ENCODE measurements at places on chromosomes 7 and 10.

- no peak for DNase-seq
Observed at GRCh38 chr7:130362251-130362816, 17.7 kb downstream of the CPA5 start.

GRCh38 chr7:141573511-141573910, 22.3 kb downstream of the AGK start:
- no peak for DNase-seq

DNA sequence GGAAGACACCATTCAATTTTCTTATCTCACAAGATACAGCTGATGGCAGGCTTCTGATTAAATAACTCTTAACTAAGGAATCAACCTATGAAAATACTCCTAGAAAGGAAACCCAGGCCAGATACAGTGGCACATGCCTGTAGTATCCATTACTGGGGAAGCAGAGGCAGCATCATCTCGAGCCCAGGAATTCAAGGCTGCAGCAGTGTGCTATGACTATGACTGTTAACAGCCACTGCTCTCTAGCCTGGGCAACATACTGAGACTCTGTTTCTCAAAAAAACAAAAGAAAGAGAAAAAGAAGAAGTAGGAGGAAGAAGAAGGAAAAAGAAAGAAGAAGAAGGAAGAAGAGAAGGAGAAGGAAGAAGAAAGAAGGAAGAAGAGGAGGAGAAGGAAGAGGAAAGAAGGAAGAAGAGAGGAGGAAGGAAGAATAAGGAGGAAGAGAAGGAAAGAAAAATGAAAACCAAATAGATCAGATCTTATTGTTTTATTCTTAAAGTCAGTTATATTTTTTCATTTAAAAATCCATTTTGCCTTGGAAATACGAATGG, 18.0 kb downstream of the DPY19L1 start:
- no peak for DNase-seq

DNA sequence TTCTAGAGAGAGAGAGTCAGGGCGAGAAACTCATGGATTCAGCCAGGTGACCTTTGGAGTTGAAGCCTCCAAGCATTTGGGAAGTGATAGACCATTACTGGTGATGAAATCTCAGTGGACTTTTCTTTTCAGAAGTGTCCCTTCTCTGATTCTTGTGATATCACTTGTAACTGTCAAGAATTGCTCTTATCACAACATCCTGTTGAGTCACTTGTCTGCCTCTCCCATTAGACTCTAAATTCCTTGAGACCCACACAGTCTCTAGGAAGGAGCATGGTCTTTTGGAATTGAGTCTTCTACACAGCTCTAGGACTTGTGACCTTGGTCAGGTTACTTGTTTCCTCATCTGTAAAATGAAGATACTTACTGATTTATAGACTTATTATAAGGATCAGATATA, 81.0 kb downstream of the CFAP58 start:
- DNase-seq: peak; percentile 21

DNA sequence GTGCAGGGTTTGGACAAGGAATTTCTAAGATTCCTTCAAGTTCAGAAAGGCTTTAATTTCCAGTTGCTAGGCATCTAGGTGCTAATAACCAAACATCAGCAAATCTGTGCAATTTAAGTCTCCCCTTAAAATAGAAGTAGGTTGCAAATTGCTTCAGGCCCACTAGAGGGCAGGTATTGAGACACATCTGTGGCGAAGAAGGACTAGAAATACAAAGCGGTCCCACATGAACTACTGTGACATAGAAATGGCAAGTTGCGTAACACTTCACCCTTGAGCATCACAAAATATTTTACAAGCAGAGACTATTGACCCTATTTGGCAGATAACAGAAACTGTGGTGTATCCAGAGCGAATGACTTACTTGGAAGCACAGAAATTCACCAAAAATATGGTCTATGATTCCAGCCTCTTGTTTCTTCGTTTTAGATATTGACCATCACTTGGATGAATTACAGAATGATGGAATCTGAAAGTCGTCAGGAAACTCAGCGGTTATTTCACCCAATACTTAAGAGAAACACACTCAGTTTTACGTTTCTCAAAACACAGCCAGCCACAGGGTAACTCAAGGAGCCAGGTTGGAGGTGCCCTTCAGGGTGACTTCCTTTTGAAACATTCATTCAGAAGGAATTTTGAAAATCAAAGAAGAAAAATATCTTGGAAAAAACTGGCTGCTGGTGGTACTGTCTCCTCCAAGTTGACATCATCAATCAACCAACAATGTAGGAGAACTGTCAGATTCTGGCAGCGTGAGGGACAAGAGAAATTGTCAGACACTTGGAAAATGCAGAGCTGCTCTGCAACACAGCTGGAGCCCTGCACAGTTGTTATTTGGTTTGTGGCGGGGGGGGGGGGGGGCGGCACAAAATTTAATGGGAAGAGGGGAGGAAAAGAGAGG, 256.3 kb upstream of the MINDY3 start:
- DNase-seq: peak; percentile 17

GRCh38 chr7:77415476-77415822, 700 bp downstream of the GSAP start:
- DNase-seq: no peak

DNA sequence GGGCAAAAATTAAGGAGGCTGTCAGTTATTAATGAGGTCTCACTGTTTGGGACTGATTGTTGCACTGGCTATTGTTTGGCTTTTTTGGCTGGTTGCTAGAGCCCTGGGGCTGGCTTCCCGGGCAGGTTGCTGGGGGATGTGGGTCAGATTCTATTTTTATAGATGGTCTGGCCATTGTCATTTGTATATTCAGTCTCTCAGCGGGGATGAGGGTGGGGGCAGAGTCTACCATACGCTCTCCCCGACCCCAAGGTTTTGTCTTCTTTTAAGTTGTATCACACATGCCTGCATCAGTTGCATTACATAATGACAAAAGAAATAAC, 84.3 kb upstream of the GRB10 start:
- no peak for DNase-seq

- DNase-seq: no peak
Observed at GRCh38 chr10:78684947-78685346, 383.8 kb upstream of the ZMIZ1 start.

- DNase-seq: no peak
Observed at GRCh38 chr10:132593900-132594876, 56.6 kb downstream of the INPP5A start.

DNA sequence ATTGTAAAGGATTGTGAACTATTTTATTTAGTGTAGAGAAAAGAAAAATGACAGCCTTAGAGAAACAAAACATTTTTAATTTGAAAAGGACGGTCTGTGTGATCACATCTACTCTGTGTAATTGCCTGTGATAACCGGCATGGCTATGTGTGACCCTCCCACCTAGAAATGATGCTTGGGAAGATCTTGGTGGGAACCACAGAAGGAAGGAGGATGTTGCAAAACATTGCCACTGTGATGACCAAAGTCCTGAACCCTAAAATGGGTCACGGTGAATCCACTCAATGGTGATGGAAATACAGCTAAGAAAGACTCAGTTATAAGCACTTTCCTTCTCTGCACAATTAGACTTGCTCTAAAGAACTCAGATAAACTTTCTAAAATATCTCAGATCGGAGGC, 221.3 kb upstream of the FRMD4A start:
- no peak for DNase-seq

DNA sequence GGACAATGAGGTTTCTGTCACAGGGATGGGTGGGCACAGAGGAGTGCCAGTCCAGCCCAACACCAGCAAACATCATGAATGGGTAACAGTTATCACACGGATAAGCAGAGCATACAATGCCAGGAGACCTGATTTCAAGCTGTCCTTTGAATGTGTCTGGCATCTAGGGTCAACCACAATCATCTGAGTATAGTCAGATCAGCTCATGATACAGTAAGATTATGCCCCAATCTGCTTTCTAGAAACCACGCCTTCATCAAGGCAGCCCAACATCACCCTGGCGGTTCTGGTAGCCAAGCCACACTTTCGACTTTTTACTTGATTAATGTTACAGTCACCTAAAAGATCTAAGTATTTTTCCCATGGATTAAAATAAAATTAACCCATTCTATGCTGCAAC, 10.5 kb downstream of the FAM171A1 start:
- DNase-seq: no peak

DNA sequence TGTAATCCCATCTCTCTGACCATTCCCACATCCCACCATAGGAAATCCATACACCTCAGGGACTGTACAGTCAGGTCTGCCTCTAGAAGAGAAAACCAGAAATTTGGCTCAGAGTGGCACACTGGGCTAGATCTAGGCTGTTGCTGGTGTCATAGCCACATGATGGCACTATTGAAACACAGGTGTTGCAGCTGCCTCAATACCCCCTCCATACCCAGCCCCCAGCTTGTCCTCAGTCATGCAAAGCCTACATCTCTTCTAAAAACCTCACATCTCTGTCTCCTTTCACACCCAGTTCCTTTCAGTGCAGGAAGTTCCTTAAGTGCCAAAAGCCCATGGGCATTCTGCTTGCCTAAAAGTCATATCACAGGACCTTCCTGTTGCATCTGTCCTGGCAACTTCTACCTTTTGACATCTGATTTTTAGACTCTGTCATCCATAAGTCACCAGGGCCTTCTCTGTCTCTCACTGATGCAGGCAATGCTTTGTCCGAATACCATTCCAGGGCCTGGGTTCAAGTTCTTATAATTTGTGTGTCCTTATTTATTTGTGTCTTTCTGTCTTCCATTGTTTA, 27.0 kb upstream of the HIBADH start:
- DNase-seq: no peak

DNA sequence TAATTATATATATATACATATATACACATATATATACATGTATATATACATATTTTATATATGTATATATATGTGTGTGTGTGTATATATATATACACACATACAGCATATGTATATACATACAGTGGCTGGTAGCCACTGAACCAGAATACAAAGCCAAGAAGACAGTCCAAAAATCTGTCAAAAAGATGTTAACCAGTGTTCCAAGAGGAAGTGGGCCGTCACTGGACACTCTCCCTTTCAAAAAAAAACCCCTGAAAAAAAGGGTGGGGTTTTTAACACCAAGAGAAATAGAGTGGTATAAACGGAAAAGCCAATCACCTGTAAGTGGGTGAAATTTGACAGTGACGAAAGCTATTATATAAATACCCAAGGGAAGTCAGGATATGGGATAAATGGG, 31.1 kb upstream of the C1GALT1 start:
- DNase-seq: no peak

DNA sequence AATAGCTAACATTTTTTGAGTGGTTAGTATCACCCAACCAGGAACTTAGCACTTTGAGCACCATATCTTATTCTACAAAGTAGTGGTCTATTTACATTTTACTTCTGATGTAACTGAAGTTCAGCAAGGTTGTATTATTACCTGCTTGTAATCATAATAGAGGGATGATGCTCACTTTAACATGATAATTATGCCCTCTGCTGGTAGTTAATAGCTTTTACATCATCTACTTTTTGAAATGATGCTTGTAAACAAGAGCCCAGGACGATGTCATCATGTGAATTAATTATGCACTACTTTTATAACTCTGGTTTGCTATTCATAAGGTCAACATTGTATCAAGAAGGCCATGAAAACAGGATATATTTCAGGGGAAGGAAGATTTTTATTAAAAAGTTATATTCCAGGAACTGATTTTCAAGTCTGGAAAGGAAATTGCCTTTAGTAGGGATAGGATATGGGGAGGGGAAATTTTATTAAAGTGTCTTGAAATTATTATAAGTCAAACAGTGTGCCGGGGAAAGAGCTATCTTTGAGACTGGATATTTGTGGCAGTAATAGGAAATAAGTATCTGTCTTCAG, 80.3 kb upstream of the SCIN start:
- peak; percentile 22 for DNase-seq

DNA sequence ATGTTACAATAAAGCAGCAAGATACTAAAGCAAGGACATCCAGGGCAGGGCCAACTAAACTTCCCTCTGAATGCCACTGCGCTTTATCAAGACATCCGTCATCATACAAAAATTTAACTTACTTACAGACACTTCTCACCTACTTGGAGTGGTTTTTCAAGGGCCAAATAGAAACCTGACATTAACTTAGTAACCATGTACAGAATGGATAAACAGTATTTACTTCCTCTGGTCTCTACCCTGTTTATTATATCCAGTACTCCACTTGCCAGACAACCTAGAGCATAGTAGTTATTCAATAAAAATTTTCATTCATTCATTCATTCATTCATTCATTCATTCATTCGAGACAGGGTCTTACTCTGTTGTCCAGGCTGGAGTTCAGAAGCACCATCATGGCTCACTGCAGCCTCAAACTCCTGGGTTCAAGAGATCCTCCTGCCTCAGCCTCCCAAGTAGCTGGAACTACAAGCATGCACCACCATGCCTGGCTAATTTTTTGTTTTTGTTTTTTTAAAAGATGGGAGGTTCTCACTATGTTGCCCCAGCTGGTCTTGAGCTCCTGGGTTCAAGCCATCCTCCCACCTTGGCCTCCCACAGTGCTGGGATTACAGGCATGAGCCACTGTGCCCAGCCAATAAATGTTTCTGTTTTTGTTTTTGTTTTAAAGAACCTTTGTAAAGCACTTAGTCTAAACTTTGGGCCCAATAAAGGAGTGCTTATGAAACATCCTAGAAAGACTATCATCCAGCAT, 19.0 kb downstream of the SMURF1 start:
- no peak for DNase-seq

DNA sequence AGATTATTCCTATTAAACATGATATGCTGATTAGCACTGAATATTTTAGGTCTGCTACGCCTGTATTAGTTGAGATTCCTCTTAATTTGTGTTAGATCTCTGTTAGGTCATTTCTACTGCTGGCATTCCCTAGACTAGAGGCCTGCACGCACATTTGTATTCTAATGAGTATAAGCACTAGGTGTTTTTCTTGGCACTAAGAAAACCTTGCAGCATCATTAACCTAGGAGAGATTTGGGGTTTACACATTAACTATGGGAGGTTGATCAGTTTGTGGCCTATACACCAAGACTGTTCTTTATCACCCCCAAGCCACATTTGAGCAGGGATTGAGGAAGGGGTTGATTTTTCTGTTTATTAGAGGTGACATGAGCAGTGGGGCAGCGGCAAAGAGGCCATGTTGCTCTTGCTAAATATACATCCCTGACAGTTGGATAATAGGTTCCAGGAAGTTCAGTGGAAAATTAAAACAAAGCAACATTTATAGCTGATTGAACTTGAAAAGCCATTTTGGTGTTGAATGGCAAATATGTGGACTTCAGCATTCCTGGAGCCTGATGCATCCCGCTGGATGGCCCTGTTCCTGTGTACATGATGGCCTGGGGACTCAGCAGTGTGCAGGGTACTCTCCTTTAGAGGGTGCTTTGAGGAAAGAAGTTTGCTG, 65.2 kb downstream of the GBF1 start:
- DNase-seq: peak; percentile 81

DNA sequence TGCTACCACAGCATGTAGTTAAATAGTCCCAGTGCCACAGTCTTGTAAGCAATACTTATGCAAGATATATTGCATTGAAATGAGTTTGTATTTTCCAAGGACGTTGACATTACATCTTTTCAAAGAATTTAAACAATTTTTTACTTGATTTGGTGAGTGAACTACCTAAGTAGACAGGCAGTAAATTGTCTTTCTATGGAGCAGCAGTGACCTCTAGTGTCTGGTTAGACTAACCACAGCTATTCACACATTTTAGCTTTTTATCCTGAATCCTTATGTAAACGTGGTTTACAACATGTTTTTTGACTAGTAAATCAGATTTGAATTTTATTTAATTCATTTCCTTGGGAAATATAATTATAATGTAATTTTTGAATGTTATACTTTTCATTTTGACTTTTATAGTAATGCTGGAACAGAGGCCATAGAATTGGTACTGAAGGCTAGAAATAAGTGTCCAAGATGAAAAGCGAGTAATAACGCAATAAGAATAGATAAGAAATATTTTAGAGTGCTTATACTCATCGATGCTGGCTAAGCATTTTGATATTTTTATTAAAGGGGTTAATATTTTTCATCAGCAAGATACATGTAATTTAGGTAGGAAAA, 5.6 kb downstream of the LRRTM3 start:
- DNase-seq: peak; percentile 78

- DNase-seq: no peak
Observed at GRCh38 chr10:57098146-57098545, 737.1 kb upstream of the ZWINT start.
